Cortex of kidney (tissue), 1 donor: ENCODE measurements at places on chromosomes 16 and 17.

- DNase-seq, result no peak
Measured at GRCh38 chr17:64783031-64783461, 120.9 kb upstream of the SMURF2 start.

DNA sequence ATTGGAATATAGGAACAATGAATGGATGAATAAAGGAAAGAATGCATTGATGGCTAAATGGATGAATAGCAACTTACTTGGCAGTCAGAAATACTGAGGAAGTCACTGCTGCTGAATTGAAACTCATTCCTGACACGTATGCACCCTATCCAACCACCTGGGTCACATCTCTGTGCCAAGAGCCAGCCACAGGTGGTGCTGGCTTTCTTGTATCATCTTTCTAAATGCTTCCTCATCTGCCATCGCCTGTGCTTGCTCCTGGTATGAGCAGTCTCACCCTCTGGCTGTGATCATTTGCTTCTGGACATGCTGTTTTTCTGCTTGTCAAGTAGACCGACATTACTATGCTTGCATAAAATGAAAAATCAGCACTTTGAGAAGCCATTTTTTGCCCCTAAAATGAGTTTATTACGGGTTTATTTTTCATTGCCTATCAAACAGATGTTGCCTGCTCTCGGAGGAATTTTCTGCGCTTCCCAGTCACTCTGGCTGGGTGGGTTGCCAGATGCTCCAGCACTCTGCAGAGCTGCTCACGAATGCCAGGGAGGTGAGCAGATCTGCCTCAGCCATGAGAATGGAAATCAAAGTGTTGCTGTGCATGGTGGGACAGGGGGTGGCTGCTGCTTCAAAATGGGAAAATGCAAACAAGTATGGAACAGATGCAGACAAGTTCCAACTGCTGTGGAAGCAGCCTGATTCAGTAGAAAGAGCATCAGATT is 1349.6 kb upstream of the CDH8 start:
- DNase-seq, result no peak

DNA sequence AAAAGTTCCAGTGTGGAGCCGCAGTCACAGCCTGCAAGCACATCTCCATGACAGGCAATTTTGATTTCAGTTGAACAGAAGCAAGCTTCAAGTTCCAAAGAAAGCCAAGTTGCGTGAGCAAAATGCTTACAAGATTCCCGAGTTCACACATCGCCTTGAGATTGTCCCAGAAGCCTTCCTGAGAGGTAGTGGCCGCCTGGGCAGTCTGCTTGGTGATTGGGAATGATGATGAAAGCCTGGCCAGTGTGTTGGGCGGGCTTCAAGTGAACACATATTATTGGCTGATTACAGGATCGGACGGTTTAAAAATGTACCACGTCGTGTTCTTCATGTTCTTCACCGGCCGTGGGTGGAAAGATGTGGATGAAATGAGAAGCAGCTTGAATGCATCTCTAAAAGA is 185.5 kb downstream of the FOXL1 start:
- no peak for DNase-seq

- DNase-seq, result no peak
Measured at GRCh38 chr16:29915590-29916247, 10.3 kb downstream of the KCTD13 start.

DNA sequence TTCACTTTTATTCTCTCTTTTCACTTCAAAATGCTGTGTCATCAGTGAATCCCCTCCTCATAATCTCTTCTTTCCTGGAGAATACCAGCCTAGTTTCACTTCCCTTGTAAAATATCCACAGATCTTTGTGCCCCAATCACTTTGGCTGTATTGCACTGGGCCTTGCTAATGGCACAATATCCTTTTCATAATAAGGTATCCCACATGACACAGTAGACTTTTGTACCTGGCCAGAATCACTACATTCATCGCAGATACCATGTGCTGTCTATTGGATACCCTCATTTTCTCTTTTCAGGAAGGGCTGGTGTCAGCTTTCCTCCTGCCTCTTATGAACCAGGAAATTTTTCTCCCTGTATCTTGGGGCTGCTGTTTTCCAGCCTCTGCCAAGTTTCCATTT is 25.7 kb upstream of the TOX3 start:
- no peak for DNase-seq

- DNase-seq, result no peak
Measured at GRCh38 chr17:27265333-27265732, 28.6 kb upstream of the WSB1 start.

DNA sequence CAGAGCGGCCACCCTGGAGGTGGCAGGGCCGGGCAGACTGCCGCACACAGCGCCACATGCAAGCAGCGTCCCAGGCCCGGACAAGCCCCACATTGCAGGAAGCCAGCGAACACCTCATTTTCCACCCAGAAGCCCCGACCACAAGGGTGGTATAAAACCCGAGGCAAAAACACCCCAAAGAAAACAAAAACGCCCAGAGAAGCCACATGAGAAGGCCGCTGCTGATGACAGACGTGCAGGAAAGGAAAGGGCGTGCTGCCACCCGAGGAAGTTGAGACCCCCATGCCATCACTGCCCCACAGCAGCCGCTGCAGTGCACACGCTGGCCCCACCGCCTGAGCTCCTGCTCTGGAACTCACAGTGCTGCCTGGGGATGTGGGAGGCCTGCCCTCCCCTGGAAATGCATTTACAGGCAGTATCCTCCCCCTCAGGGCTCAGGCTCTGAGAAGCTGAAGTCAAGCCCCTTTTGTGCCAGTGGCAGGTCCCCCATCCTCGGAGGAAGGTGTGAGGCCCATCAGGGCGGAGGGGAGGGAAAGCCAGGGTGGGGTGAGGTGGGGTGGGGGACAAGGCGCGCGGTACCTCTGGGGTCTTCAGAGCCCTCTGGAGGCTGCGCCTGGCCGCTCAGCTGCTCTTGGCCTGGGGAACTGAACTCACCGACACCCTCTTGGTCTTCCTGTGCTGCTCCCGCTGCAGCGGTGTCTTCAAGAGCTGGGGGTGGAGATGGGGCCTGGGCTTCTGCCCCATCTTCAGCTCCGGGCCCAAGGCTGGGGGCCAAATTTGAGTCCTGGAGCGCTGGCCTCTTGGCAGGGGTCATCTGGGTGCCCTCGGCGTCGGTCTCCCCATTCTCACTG is 62.0 kb downstream of the IL21R start:
- no peak for DNase-seq

DNA sequence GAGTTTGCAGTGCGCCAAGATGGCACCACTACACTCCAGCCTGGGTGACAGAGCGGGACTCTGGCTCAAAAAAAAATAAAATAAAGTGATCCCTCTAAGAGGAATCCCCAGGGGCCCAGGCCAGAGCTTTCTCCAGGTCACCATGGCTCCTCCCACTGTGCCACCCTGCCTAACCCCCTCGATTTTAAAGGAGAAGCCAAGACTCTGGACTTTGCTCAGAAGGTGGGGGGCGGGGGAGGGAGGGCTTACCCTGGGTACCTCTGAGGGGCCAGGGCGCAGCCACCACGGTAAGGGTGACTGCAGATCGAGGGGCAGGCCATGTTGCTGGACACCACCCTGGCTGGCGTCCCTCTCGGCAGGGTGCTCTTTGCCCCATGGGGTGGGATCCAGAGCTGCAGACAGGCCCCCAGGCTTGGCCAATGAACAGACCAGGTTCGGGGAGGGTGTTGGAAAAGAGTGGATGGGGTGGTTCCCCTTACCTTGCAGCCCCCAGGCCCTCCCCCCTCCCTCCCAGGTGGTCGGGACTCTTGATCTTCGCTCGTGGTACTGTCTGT is 455 bp upstream of the GRB7 start:
- DNase-seq, result no peak

DNA sequence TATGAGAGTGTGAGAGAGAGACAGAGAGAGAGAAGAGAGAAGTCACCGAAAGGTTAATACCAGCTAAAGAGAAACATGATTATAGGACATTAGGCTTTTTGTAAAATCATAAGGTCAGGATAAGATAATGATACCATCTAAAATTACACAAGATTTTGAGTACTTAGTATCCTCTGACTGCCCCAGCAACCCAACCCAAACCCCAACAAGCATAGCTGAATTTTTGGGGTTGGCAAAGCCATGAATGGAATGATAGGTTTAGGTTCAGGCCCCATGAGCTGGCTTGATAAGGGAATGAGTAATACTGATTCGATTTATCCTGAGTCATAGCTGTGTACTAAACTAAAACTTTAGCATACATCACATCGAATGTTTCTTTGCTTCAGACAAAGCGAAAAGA is 259.5 kb downstream of the IRX3 start:
- DNase-seq, result no peak

DNA sequence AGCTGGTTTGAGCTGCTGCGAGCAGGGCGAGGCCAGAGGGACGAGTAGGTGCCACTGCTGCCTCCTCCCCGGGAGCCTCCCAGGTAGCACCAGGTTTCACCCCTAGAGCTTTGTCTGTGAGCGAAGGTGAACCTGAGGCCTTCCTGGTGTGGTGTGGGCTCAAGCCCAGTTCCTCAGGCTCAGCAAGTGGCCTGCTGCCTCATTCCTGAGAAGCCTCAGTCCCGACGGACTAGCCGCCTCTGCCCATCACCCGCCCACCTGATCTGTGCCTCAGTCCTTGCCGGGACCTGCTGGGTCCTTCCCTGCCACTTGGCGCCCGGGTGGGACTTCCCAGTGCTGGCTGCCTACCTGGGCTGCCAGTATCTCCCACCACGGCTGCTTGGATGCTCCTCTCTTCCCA is 1.7 kb downstream of the NLRC3 start:
- no peak for DNase-seq

GRCh38 chr16:8376430-8376829 is 213.9 kb downstream of the TMEM114 start:
- no peak for DNase-seq

- no peak for DNase-seq
Measured at GRCh38 chr17:45129426-45129939, 2.8 kb downstream of the PLCD3 start.

- DNase-seq, result no peak
Measured at GRCh38 chr16:83878838-83879237, 20.1 kb upstream of the MLYCD start.

DNA sequence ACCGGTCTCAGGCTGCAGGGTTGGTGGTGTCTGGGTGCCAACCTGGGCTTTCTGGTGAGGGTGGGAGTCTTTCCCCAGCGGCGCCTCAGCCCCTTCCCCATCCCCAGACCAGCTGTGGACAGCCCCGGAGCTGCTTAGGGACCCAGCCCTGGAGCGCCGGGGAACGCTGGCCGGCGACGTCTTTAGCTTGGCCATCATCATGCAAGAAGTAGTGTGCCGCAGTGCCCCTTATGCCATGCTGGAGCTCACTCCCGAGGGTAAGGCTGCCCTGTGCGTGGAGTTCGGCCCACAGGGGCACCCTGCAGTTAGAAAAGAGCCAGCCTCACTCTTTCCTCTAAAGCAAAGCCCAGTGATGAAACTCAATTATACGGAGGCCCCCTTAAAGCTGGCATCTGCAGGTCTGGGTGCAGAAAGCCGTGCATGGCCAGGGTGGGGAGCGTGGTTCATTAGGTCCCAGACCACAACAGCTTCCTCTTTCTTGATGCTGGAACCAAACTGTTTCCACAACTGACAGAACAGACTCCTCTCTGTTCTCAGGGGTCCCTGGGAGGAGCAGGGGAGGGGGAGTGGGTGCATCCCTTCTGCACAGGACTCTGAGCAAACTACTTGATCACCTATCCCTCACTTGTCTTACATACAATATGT is 10.7 kb downstream of the GUCY2D start:
- DNase-seq, result no peak

GRCh38 chr17:66514227-66514806 is 211.9 kb downstream of the PRKCA start:
- no peak for DNase-seq

- DNase-seq, result no peak
Measured at GRCh38 chr16:81094771-81095251, 1.4 kb downstream of the GCSH start.

GRCh38 chr16:57087003-57087402 is 5.4 kb upstream of the CPNE2 start:
- no peak for DNase-seq

DNA sequence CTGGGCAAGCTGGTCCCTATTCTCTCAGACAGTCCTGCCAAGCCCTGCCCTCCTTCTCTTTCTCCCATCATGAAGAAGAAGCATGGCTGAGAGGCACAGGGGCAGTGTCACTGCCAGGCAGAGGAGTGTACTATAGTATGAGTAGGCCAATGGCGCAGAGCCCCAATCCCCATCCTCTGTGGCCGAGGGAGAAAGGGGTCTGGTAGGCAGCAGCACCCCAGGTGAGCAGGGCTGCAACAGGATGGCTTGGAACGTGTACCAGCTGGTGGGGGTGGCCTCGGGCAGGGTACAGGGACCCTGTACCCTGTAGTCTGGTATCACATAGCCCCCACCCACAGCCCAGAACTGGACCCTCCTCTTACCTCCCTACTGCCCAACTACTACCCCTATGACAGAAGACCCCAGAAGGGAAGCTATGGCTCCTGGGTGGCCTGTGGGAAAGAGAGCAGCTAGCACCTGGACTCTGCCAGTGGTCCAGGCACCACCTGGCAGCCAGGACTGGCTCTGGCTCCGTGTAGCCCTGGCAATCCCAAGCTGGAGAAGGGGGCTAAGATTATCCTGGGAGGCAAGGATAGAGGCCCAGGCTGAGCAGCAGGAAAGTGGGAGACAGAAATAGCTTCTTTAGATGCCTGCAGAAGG is 4.4 kb downstream of the SMARCD2 start:
- DNase-seq, result no peak

- DNase-seq, result no peak
Measured at GRCh38 chr17:16486373-16487250, 5.4 kb downstream of the LRRC75A start.

DNA sequence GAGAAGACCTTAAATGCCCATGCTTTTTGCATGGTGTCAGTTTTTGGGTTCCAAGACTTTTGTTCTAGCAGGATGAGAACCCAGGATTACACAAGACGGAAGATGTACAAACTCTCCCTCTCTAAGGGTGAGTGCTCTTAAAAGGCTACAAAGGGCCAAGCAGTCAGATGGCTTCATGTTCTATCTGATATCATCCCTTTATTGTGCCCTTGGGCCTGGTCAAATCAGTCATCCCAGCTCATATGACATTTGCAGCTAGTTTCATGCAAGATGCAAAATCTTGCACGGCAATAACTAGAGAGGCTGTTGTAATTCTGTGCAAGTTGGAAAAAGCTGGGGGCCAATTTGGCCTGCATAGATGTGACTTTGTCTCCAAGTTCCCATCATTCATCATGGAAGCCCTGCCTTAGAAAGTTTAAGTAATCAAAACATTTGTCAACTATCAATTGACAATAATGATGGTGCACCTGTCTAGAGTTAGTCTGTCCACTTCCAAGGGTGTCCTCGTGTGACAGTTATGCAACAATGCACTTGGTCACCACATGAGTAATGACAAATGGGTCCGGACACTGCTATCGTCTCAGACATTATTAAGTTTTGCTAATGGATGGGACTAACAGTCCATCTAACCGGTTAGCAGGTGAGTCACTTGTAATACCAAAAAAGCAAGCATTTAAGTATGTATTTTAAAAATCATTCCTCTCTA is 58.6 kb upstream of the ZFHX3 start:
- no peak for DNase-seq

- no peak for DNase-seq
Measured at GRCh38 chr17:2710071-2710802, 1.3 kb downstream of the CLUH start.
